ENCODE measurements at places on chromosomes 6 and 20.

- DNase-seq: no peak
Measured at GRCh38 chr6:160391419-160392116, 43.4 kb downstream of the SLC22A3 start.

DNA sequence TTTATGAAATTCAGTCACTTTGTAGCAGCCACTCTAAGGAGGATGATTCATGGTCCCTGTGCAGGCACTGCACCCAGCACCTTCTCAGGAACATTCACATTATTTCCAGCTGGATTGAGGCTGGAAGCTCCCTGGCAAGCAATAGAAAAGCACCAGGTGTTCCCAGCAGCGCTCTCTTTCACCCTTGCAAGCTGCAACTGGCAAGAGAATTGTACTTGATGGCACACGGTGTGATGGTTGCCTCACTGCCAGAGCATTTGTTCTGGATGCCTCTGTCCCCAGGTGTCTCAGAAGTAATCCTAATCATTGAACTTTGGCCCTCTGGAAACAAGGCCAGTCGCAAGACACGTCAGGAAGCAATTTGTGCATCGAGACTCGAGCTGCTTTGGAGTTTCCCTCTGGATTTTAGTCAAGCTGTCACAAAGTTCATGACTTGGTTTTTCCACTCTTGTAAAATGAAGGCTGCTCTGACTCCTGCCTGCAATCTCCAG, 24.9 kb upstream of the PHACTR2 start:
- no peak for DNase-seq

DNA sequence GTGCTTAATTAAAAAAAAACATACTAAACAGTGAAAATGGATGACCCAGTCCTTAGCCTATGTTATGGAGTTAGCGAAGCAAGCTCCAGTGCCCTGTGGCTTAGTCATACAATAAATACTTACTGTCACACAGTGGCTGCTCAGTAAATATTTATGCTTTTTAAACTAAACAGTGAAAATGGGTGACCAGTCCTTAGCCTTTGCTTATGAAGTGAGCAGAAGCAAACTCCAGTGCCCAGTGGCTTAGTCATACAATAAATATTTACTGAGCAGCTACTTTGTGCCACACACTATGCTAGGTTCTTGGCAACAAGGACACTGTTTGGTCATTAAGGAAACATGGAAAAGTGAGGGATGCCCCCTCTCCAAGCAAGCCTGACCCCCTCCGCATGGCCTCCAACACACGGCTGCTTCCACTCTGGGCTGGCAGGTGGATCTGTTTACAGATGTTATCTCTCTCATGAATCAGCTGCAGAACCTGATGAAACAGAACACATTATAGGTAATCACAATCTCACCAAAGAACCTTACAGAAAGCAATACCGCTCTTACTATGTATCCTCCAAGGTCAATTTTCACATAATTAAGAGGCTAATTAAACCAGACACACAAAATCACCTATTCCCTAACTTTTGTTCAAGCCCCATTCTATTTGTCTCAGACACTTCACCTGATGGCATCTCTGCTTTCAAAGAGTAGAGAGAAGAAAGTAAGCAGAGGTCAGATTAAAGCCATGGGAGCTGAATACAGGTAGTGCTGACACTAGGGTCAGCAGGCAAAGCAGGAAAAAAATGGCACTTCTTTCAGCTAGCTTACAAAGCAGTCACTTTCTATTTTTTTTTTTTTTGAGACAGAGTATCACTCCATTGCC, 27.3 kb downstream of the CDK5RAP1 start:
- no peak for DNase-seq

- DNase-seq: no peak
Measured at GRCh38 chr6:158501360-158502262, 58.3 kb upstream of the TMEM181 start.

GRCh38 chr6:109055771-109056235, 38.8 kb downstream of the SESN1 start:
- no peak for DNase-seq

Measured in GM12878 (cell line).